ENCODE measurements at places on chromosomes 7 and 10.

DNA sequence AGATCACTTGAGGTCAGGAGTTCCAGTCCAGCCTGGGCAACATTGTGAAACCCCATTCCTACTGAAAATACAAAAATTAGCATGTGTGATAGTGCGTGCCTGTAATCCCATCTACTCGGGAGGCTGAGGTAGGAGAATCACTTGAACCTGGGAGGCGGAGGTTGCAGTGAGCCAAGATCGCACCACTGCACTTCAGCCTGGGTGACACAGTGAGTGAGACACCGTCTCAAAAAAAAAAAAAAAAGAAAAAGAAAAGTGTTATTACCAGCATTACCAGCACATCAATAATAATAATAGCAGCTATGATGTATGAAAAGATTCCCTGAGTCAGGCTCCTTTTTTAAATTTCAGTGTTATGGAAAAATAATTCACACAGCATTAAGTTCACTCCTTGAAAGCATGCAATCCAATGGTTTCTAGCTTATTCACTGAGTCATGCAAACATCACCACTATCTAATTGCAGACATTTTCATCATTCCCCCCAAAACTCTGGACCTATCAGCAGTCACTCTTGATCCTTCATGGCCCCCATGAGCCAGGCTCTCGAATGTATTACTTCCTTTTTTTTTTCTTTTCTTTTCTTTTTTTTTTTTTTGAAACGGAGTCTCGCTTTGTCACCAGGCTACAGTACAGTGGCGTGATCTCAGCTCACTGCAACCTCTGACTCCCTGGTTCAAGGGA is 228.4 kb downstream of the FANK1 start:
- DNase-seq: peak; percentile 75

DNA sequence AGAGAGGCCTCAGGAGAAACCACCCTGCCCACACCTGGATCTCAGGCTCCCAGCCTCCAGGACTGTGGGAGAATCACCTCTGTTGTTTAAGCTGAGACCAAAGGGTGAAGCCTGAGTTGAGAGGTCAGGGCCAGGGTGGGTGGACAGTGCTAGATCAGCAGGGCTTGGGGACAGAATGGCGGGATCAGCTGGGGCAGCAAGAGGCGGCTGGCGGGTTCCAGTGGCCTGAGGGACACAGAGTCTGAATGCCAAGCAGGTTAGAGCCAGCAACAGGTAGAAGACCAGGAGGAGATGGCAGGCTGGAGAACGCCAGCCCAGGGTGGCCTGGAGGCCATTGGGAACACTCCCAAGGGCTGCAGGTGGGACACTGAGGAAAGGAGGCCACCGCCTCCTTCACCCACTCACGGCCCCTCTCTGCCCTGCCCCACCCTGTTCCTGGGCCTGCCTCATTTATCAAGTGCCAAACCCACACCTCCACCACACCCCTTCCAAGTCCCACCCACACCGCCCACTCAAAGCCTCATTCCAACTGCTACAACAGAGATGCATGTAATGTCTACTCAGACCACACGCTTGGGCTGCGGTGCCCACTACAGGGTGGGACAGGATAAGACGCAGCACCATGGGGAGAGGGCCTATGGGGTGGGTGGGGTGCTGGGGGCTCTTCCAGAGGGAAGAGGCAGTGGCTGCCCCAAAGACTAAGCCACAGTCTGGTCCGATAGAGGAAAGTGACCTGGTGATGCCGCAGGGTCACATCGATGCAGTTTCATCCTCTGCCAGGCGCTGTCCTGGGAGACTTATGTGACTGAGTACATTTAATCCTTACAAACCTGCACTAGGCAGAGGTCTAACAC is 173.9 kb downstream of the TNS3 start:
- peak; percentile 46 for DNase-seq

DNA sequence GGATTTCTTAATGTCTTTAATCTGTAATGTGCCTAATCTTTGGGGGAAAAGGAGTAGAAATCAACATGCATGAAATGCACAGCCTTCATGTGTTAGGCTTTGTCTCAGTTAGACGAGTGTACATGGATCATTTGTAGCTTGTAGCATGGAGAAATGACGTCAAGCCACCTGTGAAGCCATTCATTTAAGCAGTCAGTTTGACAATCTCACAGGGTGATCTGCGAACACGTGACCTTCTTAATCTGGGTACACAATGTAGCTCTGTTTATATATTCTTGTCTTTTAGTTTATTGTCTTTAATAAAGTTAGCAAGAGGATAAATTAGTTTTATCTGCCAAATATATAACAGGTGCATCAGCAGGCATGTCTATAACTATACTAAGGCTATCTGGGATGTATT is 351.9 kb upstream of the LRGUK start:
- no peak for DNase-seq

- DNase-seq: no peak
Observed at GRCh38 chr7:80385508-80385907, 126.4 kb downstream of the GNAT3 start.

- no peak for DNase-seq
Observed at GRCh38 chr10:99057936-99058690, 177.5 kb downstream of the HPSE2 start.

DNA sequence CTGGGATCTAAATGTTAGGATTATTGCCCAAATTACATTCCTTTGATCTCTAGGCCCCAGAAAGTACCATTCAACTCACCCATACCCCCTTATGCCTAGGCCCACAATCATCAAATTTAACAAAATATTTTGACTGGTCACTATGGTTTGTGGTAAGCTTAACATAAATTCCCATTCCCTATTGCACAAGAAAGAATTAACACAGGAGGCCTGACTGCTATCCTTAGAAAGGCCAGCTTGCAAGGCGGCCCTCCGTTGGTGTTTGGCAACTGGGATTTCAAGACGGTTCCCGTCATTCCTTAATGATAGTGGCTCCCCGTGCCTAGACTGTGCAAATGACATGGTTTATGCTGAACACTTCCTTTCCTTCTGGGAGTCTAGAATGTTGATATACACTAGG is 29.6 kb downstream of the ARHGAP21 start:
- DNase-seq: no peak

GRCh38 chr7:149779502-149779805 is 6.1 kb upstream of the ZNF467 start:
- DNase-seq: no peak

GRCh38 chr7:28575241-28575643 is 162.9 kb downstream of the CREB5 start:
- no peak for DNase-seq

GRCh38 chr7:1693419-1693990 is 23.4 kb downstream of the ELFN1 start:
- no peak for DNase-seq

DNA sequence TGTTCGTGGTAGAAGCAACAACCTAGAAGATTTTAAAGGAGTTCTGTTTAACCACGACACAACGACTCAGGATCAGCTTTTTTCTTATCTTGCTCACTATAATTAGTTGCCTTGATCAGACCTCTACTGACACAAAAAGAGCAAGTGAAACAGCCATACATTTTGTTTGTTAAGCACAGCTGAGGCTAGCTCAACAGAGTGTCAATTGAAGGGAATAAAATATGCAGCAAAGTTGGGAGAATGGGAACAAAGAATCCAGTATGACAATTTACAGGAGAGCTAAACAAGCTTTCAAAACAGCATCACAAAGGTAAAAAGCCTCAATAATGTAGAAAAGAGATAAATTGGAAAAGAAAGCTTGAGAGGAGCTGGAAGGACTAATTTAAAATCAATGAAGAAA is 40.5 kb upstream of the HERPUD2 start:
- DNase-seq: no peak

- no peak for DNase-seq
Observed at GRCh38 chr10:93437086-93437945, 44.8 kb downstream of the MYOF start.

- no peak for DNase-seq
Observed at GRCh38 chr7:70063927-70064326, 465.7 kb downstream of the AUTS2 start.

- no peak for DNase-seq
Observed at GRCh38 chr7:101691822-101692384, 62.8 kb upstream of the MYL10 start.

GRCh38 chr7:33354201-33354600 is 224.8 kb downstream of the BBS9 start:
- no peak for DNase-seq

DNA sequence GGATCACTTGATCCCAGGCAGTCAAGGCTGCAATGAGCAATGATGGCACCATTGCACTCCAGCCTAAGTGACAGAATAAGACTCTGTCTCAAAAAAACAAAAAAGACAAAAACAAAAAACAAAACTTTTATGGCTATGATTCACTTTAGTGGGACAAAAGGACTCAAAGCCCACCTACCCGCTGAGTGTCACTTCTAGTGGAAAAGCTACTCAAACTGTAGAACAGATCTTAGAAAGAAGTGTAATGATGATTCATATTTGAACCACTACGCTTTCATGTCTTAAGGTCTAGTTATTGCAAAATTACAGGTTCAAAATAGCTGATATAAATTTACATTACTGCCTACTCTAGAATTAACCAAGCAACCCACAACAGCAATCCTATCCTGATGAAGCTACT is 47.1 kb upstream of the OTUD1 start:
- DNase-seq: no peak

DNA sequence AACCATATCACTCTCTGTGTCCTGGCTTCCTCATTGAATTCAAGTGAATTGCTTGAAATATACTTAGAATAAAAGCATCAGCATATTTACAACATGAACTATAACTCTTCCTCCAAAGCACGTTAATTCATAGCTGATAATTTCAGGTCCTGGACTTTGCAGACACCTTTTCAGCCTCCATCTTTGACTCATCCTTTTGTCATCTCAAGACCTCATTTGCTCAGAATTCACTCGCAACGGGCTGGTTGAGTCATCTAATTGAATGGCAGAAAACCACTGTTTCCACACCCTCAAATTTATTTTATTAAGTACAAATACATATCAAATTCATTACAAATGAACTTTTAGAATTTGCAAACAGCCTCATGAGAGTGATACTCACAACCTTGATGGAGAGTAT is 545.7 kb downstream of the GATA3 start:
- no peak for DNase-seq

DNA sequence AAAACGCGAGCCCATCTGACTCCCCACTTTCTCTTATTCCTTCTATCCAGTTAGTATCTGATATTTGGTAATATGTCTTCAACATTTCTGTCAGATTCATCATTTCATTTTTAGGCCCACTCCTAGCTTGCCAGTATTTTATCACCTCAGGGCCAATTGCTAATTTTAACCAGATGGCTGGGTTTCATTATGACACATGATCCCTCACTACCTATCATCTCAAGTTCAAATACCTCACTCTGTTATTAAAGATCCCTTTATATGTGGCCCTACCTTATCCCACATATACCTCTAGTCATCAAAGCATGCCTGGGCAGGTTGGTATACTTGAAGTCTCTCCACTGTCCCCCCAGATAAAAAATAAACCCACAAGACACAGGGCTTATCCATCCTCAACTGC is 104.9 kb downstream of the RNLS start:
- DNase-seq: no peak

- DNase-seq: no peak
Observed at GRCh38 chr7:26992670-26993069, 103.1 kb downstream of the HOXA1 start.

DNA sequence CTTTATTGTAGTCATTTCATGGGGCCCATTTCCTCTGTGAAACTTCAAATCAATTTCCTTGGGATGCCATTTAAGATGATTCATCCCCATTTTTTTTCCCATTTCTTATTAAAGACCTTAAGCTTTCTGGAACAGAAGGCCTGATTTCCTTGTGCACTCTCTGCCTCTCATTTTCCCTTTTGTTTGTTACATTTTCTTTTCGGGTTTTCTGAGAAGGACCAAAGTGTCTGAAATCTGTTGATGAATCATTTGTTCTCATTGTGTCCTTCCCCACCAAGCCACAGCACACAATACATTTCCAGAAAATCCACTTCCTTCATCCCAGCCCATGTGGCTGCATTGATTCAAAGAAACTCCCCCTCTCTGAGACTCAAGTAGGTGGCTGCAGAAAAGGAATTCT is 372.4 kb downstream of the SFMBT2 start:
- DNase-seq: no peak

DNA sequence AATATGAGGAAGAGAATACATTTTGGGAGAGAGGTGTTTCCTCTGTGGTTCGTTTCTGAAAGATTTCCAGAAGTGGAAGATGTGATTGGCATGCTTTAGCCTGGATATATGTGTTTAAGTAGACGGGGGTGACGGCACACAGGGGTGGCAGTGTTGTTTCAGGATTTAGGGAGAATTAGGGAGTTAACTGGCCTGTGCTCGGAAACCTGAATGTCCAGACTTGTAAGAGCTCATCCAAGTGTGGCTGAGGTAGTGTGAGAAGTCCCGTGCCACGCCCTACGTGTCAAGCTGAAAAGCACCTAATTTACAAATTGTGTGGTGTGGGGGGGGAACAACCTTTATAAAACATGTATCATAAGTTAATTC is 1.1 kb downstream of the RALA start:
- DNase-seq: peak; percentile 32
